ENCODE measurements at places on chromosomes 3 and 15.

DNA sequence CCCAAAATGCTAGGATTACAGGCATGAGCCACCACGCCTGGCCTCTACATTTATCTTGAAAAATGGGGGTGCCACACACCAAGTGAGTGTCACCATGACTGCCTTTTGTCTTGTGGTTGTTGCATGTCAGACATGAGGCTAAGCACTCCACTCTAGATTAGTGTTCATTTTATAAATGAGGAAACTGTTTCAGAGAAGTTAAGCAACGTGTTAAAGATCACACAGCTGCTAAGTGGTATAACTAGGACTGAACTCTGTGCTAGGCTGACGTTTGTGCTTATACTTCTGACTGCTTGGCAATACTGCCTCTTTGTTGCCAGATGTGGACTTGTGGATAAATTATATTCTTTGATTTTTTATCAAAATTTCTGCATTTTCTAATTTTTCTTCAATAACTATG is 50.8 kb upstream of the SMAD6 start:
- no peak for DNase-seq

DNA sequence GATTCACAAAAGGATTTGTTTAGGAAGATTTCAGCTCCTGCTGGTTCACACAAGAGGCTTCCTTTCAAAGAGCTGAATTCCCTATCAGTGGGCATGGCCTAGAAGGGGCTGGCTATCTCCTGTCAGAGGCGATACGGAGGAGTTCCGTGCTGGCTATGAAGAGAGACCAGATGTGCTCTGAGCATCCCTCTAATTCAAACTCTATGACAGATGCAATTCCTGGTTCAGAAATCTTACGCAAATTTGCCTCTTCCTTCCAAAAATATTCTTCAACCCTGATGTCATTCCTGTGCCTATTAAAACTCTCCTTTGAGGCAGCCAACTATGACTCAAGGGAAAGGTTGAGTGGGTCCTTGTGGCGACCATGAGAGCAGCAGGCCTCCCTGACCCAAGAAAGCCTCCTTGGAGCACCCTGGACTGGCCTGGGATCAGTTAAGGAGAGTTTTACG is 139.3 kb upstream of the HES1 start:
- no peak for DNase-seq

GRCh38 chr3:78632925-78633553 is 1134.8 kb downstream of the ROBO1 start:
- no peak for DNase-seq

DNA sequence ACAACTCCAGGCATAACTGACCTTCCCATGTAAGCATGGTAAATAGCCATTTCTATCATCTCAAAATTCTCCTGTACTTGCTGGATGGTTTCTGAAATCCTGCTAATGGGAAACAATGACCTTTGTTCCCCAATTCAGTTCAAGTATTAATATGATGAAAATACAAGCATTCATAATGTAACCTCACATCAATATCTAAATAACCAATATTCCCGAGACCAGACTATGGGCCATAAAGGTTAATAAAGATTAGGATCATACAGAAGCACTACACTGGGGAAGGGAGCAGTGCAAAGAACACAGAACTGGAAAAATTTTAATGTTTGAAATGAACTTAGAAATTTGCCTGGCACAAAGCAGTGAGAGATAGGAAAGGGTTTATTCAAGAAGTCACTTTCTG is 151.3 kb upstream of the SETMAR start:
- DNase-seq = no peak

GRCh38 chr3:169847896-169848295 is 21.8 kb downstream of the LRRC31 start:
- no peak for DNase-seq
